Upper lobe of left lung (tissue), 6 donors: ENCODE measurements at places on chromosomes 11 and 22. TPM values are rescaled to one million over a fixed set of nuclear protein-coding genes. Genes with fewer than 3 reads are reported as not detected.

DNA sequence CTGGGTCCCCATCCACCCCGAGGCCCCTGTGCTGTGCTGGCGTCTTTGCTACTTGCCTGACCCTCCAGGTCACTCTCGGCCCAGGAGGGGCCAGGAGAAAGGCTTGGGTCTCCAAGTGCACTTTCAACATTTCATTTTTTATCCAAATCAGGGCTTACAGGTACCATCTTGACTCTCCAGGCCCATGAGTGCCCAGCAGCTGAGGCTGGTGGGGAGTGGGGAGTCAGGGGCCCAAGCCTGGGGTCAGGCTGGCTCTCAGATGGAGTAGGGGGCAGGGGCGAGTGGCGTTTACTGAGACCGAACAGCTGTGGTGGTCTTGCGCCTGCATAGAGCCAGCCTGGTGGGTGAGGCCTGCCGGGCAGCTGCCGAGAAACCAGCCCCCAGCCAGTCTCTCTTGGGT, 61.6 kb downstream of the MPPED1 start:
- no peaks in the 10 kb centered on the region for H3K4me1 ChIP-seq
- no peak overlapping the region for H3K27ac ChIP-seq
- H3K36me3 ChIP-seq = no peaks in the 10 kb centered on the region

GRCh38 chr11:100152766-100153165, 534.3 kb upstream of the ARHGAP42 start:
- no peak for DNase-seq
- no peaks in the 10 kb centered on the region for H3K36me3 ChIP-seq
- H3K4me1 ChIP-seq = no peaks in the 10 kb centered on the region
- no peak overlapping the region for H3K4me3 ChIP-seq
- no peak overlapping the region for H3K27ac ChIP-seq

DNA sequence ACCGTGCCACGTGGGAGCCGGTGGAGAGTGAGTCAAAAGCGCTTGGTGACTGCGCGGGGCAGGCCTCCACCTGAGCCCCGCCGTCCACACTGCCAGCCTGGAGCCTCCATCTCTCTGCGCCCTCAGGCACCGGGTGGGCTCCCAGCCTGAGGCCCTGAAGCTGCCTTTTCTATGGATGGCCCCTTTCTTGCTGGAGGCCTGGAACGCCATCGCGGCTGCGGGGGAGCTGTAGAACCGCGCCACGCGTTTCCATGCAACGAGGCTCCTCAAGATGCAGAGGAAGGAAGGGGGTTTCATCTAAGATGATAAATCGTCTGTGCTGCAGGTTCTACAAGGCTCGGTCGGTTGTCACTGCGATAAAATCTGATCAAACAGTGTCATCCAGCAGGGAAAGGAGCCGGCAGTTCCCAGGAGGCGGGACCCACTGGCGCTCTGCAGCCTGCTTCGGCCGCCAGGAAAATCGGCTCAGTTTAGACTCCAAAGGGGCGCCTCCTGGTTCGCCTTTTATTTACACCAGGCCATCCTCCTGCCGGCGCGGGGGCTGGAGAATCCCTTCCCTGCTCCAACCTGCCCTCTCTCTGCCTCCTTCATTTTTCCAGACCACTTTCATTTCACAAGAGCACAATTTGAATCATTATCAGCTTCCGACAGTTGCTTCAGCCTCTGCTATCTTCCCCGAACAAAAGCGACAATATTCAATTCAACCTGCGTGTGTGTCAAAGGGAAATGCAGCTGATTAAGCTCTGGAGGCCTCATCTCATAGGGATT, 624.4 kb downstream of the BRD1 start:
- no peaks in the 10 kb centered on the region for H3K36me3 ChIP-seq
- no peak overlapping the region for H3K4me3 ChIP-seq
- no peak overlapping the region for H3K27ac ChIP-seq
- DNase-seq = no peak

DNA sequence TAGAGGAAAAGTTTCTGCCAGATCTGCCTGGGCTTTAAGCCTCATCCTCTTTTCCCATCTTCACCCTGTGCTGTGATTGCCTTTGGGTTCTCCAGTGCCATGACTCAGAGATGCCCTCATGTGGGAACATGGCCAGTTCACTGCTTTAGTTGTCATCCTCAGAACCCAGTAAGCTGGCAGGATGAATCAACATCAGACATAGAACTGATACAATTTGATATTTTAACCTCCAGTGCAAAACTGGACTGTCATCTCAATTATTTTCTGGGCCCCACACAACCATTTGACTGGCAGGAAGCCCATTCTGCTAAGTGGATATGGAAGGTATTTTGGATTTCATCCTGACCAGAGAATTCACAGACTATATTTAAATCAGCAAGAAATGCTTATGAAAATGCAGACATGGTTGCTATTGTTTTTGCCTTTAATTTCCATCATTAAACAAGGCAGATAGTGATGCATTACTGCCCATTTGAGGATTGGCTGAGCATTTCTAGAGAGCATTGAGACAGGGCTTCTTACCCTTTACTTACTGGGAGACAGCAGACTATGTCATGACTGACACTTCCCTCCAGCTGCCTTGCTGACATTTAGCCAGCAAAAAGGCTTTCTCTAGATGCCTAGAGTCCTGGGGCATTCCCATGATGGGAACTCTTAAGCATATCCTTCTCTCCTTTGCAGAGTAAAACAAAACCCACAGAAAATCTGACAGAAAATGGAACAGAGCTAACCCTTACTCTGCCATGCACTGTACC, 327.1 kb upstream of the MTNR1B start:
- H3K4me3 ChIP-seq = no peak overlapping the region
- no peak overlapping the region for H3K27ac ChIP-seq
- H3K27me3 ChIP-seq = no peaks in the 10 kb centered on the region
- H3K4me1 ChIP-seq = no peaks in the 10 kb centered on the region
- H3K36me3 ChIP-seq = no peaks in the 10 kb centered on the region

The BAIAP2L2 gene
- 0.94 TPM for total RNA-seq
